ENCODE measurements at places on chromosomes 13 and 19.

- H3K36me3 ChIP-seq, result no peaks in the 10 kb centered on the region
- peaks cover 15% of the 10 kb centered on the region for H3K4me1 ChIP-seq
- no peaks in the 10 kb centered on the region for H3K27me3 ChIP-seq
- no peak for DNase-seq
- no peak overlapping the region for H3K27ac ChIP-seq
- no peak overlapping the region for H3K4me3 ChIP-seq
These were observed 2.3 kb upstream of the C19orf25 start for GRCh38 chr19:1481224-1481892.

DNA sequence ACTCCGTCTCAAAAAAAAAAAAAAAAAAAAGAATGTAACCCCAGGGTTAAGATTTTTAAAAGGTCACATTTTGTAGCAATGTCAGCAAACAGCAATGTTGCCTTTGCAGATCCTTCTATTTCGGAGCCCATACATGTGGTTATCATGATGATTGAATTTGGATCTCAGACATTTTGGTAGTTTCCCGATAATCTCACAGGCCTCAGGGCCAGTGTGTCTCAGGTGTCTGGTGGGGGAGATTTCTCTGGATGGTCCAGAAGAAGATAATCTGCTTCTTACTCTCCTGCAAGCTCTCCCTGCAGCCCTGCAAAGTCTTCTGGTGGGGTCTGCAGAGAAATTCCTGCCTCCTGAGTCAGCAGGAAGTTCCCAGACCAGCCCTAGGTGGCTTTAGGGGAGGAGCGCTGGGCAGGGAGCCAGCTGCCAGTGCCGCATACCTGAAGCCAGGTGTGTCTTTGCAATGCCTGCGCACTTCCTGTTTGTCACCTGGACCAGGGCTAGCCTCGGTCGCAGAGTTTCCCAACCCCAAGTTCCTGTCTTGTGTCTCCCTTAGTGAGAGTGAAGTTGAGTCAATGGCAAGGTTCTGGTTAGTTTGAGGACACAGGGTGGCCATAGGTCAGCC lies 1.4 kb downstream of the SH2D3A start:
- H3K27ac ChIP-seq, result peak overlapping the region; percentile 74
- peaks cover 31% of the 10 kb centered on the region for H3K4me1 ChIP-seq
- H3K27me3 ChIP-seq, result peaks cover 8% of the 10 kb centered on the region
- DNase-seq, result peak; percentile 95
- H3K4me3 ChIP-seq, result peak overlapping the region; percentile 61

DNA sequence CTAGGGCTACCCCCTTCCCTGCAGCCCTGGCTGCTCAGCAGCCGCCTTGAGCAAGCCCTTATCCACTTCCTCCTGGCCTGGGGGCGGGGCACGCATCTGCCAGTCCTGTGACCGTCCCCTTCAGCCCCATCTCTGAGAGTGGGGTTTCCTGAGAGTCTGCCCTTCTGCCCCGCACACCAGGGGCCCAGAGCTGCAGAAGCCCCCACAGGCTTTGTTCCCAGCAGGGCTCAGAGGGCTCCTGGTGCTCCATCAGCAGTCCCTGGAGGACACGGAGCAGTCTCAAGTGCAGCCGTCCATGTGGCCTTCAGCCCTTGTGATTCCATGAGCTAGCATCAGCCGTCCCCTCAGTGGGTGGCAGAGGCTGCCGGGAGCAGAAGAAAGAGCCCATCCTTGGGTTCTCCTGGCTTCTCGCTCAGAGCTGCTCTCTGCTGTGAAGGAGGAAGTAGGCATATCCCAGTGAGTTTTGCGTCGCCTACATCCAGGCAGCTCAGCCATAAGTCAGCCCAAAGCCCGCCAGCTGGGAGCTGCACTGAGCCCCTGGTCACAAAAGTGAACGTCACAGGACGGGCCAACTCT lies 16.3 kb downstream of the MYO9B start:
- H3K27ac ChIP-seq, result peak overlapping the region; percentile 67
- no peak overlapping the region for H3K4me3 ChIP-seq
- no peaks in the 10 kb centered on the region for H3K27me3 ChIP-seq
- H3K36me3 ChIP-seq, result peaks cover under 1% of the 10 kb centered on the region
- DNase-seq, result peak; percentile 84

DNA sequence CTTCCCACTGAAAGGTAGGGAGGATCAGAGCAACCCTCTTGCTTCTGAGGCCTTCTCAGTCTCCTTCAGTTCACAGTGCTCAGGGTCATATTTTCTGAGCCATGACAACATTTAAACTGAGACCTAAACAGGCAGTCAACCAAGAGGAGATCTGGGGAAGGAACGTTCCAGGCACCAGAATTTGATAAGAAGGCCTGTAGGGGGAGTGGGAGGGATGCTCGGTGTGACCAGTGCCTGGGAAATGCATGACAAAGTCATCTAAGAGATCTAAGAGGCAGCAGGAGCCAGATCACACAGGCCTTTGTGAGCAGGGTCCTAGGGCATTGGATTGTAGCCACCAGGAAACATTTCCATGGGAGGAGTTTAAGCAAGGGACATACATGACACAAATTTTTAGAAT lies 71.6 kb downstream of the SHISA2 start:
- no peak overlapping the region for H3K27ac ChIP-seq
- no peaks in the 10 kb centered on the region for H3K27me3 ChIP-seq

DNA sequence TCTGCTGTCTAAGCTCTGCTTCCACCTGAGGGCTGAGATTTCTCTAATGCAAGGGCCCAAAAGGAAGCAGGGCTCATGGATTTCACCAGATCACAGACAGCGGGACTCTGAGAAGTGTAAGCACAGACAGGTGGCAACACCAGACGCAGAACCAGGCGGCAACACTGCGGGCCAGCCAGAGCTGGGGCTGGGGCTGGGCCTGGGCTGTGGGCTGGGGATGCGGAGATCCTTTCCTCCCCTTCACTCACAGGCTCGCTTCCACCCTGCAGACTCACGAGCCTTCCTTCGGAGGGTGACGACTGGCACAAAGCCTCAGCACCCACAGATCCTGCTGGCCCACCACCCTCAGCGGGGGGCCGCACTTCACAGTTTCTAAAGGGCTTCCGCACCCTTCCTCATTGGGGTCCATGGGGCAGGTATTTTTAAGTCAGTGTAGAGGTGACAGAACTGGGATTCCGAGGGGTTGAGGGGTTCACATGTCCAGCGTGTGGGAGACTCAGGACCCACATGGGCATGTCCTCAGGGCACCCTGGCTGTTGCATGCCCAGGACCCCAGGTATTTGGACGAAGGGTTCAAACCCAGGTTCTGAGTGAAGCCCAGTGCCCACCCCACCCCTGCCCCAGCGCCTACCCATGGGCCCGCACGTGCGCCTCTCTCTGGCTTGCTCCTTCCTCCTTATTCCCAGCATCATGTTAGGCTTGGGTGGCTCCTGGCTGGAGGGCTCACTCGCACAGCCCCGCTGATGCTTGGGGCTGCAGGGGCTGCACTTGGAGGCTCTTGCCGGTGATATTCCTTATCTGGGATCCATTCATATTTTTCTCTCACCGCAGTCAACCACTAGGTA lies 137.3 kb upstream of the GPR12 start:
- no peak for DNase-seq
- no peak overlapping the region for H3K27ac ChIP-seq

GRCh38 chr19:4930664-4931063 lies 21.4 kb downstream of the UHRF1 start:
- H3K27me3 ChIP-seq, result no peaks in the 10 kb centered on the region
- no peaks in the 10 kb centered on the region for H3K4me1 ChIP-seq
- no peak overlapping the region for H3K27ac ChIP-seq
- H3K36me3 ChIP-seq, result no peaks in the 10 kb centered on the region
